ENCODE measurements at places on chromosomes 12 and 14.
A peak's percentile ranks its signal among the peaks of the same experiment; 100 is the strongest.

GRCh38 chr14:83757916-83758315 is 1772.0 kb upstream of the FLRT2 start:
- DNase-seq = no peak

DNA sequence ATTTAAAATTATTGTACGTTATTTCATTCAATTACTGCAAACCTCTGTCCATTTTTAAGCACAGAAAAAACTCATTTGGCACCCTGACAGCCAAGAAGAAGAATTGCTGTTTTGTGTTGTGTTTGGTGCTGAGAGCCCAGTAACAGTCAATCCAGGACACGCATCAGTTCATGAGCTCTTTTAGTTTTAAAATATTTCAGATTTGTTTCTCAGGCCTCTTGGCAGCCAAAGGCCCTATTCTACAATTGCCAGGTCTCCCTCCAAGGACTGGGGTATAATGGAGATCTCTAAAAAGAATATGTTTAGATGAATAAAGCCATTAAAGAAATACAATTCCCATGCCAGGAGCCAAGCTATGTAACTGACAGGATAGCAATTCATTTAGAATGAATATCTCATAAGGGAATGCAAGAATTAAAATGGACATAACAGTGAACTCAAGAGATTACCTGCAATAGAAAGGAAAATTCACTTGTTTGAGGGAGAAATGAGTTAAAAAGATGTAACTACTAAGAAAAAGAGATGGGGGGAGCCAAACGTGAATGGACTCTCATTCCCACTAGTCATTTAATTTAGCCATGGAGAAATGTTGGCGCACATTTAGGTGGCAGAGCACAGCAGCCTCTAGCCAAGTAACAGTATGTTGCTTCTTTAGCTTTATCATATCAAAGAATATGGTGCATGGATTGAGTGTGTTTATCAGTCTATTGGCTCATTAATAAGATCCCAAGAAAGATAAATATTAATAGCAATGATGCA is 140.6 kb upstream of the PELI2 start:
- no peak for DNase-seq

DNA sequence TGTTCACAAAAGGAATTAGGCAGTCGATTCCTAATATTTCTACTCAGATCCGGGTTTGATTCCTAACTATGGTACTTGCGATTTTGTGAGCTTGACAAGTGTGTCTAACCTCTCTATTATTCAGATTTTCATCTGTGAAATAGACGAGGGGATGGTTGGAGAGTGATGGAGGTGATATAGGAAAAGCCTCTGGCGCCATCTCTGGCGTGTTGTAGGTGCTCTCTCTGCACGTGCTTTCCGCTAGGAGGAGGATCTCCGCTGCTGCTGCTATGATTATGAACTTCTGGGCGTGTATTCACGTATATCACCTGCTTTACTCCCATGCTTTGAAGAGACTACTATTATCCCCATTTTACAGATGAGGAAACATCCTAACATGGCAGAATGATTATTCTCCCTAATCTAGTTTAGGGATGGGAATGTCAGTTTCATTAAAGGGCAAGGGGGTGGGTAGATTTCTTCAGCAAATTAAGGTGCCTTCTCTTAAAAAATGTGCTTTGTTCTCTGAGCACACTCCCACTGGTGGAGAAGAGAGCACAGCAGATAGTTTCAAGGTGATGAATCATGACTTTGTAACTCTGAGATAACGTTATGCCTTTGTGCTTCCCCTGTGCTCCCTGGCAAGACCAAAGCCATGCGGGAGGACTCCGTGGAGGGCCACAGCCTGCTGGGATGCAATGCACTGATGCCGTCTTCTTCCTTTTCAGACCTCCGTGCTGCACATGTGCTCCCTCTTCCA is 97.1 kb downstream of the PRIMA1 start:
- DNase-seq = no peak

- peak; percentile 18 for DNase-seq
Measured at GRCh38 chr12:114636723-114637480, 47.1 kb downstream of the TBX3 start.

DNA sequence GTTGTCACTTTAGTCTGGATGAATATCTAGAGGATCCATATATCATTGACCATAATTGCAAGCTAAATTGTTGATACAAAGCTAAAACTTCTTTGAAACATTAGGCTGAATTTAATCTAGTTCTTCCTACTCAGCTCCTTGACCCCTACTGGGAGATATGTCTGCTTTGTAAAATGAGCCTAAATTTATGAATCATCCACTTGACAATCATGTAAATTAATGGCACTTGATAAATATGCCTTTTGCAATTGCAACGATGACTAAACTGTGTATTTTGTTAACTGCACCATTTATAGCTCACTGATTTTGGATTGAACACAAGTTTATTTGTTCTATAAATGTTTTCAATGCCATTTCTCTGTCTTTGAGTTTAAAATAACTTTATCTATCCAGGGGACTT is 1616.5 kb upstream of the FLRT2 start:
- no peak for DNase-seq

DNA sequence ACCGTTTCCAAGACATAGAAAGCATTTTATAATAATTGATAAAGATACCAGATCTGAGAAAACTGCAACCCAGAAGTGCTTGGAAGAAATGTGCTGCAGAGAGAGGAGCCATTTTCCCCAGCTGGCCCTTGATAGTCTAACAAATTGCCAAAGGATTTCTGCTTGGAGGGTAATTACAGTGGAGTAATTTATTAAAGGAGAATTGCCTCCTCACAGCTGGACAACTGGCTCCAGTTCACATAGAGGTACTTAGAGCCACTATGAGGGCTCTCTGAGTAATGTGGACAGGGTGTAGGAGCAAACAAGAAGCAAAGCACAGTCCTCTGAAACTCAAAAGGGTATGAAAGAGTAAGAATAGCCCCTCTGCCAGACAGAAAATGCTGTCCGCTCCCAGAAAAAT is 335.6 kb downstream of the SYT1 start:
- DNase-seq = no peak

GRCh38 chr14:73742520-73743238 is 28.5 kb upstream of the PNMA1 start:
- DNase-seq = no peak

- no peak for DNase-seq
Measured at GRCh38 chr12:72053604-72054003, 115.0 kb downstream of the TPH2 start.

DNA sequence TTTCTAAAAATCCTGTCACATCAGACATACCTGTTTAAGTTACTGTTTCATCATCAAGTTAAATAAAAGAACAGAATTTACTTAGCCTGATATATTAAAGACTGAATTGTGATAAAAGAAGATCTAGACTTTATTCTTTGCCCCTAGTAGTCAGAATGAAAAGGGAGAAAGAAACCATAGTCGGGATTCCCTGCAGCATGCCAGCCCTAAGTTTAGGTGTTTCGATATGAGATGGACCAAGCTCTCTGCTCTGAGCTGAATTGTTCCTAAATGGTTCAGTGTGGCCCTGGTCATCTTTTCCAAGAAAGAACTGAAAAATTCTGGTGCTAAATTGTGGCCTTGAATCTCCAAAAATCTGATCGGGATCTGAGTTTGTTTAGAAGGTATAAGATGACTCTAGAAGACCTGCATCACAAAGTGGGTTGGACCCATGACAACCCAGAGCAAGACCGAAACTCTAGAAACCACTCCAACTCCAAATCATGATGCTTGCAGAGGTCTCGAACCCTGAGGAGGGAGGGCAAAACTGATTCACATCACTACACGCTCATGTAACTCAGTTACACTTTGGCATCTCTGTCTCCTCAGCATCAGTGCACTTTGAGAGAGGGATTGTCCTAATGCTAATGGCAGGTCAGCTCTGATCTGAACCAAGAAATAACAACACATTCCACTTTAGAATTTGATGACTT is 15.7 kb downstream of the PTGER2 start:
- DNase-seq = no peak

- peak; percentile 76 for DNase-seq
Measured at GRCh38 chr12:1630133-1630826, 1.2 kb downstream of the WNT5B start.

GRCh38 chr12:33628087-33628486 is 188.5 kb upstream of the SYT10 start:
- DNase-seq = no peak

- DNase-seq = no peak
Measured at GRCh38 chr12:76919383-76920171, 40.8 kb upstream of the CSRP2 start.

- no peak for DNase-seq
Measured at GRCh38 chr14:74904635-74905503, 18.2 kb downstream of the RPS6KL1 start.

DNA sequence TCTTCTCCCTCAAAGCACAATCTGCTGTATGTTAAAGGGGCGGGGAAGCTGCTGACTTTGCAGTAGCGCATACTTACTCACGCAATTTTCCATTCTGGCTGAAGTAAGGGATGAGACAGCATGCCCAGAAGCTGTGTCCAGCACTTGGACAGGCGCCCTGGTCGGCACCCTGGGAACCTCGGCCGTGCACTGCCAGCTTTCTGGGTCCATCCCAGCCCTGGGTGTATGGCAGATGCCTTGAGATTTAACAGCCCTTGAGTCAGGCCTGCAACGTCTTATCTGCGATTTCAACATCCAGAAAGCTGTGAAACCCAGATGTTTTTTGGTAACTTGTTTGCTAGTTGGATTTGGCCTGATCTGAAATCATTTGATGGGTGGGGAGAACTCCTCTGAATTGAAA is 16.1 kb downstream of the EML1 start:
- DNase-seq = peak; percentile 53

Data from BE2C (cell line).